Activated CD4-positive, alpha-beta T cell treated with anti-CD3 and anti-CD28 coated beads for 4 hours (primary cell): ENCODE measurements at places on chromosomes 13 and 19.

- no peak for DNase-seq
Measured at GRCh38 chr13:29454931-29455481, 140.5 kb downstream of the SLC7A1 start.

DNA sequence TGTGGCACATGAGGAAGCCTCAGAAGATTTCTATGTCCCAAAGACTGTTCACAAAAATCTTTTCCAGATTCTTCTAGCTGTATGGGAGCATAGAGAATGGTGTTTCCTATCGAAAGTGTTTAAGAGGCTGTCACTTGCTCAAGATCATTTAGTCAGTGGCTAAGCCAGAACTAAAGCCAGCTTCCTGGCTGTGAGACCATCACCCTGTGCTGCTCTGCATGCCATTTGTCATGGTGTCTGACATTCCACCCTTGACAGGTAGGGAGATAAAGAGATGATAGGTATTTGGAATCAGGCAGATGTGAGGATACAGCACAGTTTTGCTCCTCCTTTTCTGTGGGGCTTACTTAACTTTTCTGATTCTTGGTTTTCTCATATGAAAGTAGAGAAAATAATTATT is 177.3 kb downstream of the DNAJC15 start:
- DNase-seq, result no peak

- DNase-seq, result no peak
Measured at GRCh38 chr19:18349524-18350128, 9.2 kb downstream of the PGPEP1 start.

DNA sequence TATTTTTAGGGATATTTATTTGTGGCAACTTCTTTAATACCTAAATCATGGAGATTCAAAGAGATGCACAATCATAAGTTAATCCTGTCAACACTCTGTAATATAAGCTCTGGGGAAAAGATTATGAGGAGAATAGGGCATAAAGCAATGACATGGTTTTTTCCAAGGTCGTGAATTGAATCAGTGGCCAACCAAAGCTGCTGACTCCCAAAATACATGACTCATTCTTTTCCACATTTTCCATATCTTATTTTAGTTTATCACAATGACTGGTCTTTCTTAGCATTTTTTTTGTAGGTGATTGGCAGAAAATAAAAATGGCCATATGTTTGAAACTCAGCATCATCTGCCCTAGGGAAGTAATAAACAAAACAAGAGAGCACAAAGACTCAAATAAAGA is 28.5 kb upstream of the RBM26 start:
- DNase-seq, result no peak

DNA sequence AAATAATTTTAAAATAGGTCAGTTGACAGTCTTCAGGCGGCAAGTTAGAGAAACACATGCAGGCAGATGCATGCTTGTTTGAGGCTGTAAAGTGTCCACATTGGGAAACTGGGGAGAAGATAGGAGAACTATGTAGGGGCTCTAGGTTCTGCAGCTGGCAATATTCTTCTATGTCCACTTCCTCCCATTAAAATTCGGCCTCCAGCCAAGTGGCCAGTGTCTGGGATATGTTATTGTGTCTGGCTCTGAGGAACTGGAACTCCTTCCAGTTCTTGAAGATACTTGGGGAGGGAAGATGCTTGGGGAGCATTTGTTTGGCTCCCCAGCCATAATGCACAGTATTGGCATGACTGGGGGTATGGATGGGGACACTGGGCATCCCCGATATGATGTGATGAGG is 20.9 kb upstream of the KLF2 start:
- DNase-seq, result no peak

GRCh38 chr13:102856557-102856956 is 10.7 kb downstream of the ERCC5 start:
- no peak for DNase-seq

- DNase-seq, result no peak
Measured at GRCh38 chr19:33905937-33906577, 109.4 kb downstream of the KCTD15 start.

DNA sequence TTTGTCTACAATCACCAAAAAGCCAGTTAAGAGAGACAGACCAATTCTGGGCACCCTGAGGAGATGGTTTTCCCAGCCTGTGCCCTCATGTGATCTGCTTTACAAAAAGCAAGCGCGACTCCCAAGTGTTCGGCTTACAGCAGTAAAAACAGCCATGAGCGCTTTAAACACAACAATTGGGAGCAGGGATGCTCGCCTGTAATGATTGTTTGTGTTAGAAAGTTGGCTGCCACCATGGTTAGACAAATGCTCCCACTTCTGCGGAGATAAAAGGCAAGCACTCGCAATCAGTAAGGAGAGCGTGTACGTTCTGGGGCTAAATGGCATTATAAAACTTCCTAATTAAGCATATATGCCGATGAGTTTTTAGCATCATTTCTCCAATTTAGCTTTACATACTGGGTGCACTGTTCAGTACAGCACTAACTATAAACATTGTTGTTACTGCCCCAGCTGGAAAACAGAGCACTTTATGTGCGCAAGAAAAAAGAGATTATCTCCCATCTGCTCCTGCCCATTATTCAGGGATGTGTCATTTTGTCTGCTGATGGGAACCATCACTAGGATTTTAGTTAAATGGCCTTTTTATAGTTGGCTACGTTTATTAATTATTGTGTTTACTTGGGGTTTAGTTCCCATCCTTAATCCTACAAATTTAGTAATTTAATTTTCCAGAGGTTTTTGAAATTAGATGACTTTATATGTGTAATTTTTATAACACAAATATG is 309.3 kb upstream of the MAB21L1 start:
- no peak for DNase-seq

DNA sequence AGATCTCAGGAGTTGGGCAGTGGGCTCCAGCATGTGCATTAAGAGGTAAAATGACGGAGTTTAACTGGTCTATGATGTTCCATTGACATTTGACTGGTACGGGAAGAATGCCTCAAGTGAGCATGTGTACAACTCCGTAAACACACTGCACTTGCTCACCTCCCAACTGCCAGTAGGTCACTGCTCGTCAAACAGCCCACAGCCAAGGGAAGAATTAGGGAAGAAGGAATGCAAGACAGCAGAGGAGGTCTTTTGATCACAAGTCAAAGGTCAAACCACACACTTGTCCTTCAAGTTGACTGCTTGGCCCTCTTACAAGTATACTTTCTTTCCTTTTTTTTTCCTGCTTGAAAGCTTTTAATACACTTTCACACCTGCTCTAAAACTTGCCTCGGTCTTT is 236.7 kb downstream of the B3GLCT start:
- DNase-seq, result no peak
